Stimulated activated CD4-positive, alpha-beta T cell treated with anti-CD3 and anti-CD28 coated beads, Interleukin-1b, Interleukin-23, amount 100 ng/mL, for 1 hour (primary cell): ENCODE measurements at places on chromosomes 12 and 14.

GRCh38 chr12:10855807-10856206 lies 6.5 kb upstream of the PRR4 start:
- DNase-seq = no peak

- no peak for DNase-seq
Measured at GRCh38 chr12:4566474-4566873, 4.5 kb downstream of the DYRK4 start.

DNA sequence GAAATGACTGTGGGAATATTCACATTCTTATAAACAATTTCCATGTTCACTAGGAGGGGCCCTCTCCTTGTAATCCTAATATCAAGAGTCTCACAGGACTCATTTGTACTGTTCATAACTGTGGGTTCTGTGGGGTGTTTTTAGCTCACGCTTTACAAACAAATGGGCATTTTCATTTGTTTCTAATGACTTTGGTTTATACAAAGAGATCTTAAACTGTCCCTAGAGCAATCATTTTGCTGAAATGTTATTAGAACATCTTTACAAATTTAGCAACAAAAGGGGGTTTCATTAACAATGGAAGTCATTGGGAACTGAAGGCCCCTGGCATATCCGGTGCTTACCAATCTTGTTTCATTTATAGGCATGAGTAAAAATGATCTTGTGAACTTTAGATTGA lies 370.5 kb downstream of the TRHDE start:
- DNase-seq = no peak

DNA sequence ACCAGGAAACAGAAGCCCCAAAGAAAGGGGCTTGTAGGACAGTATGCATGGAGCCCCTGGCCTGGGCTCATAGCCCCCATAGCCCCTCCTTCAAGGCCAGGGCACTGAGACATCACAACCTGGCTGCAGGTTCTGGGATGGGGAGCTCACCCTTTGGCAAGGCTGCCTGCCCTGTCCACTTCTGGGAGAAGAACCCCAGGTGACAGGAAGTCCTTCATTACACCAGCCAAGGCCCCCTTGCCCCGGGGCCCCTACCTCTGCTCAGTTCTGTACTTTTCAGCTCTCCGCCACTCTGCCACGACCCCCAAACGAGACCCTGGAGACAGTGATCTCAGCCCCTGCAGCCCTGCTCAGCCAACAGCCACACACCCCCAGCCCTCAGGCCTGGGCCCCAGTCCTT lies 223.2 kb upstream of the RTL1 start:
- no peak for DNase-seq

- no peak for DNase-seq
Measured at GRCh38 chr12:21300632-21301031, 34.1 kb downstream of the SLCO1A2 start.

- no peak for DNase-seq
Measured at GRCh38 chr14:41608681-41609390, 2.2 kb downstream of the LRFN5 start.

DNA sequence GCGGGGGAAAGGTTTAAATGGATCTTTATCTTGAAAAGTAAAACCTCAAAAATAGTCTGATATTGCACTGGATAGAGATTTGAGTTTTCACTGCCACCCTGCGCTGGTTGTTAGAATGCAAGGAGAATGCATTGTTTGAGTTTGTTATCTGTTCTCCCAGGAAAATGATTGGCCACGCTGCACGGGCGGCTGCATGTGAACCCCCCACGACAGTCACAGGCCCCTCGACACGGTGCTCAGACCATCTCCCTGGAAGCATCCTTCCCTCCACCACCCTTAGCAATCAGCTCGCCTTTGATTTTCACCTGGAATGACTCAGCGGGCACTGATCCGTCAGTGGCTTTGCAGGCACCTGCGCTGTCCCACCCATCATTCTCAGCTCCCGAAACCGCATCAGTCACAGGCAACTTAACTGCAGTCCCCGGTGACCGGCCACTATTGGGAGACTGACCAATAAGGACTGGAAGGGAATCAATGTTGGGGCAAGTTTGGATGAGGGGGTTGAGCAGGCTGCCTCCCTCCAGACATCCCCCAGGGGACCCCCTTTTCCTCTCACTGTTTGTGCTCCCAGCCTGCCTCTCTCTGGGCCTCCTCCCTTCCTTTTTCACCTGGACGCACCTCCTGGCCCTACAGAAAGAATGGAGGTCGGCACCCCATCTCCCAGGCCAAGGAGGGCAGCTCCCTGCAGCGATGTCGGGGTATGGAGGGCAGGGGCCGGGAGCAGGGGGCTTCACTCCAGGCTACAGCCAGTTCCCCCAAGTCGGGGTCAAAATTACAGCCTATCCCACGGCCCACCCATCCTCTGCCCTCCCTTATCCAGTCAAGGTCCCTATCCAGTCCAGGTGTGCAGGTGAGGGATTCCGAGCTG lies 28.5 kb upstream of the C14orf180 start:
- DNase-seq = no peak

GRCh38 chr12:91952916-91953315 lies 192.7 kb downstream of the BTG1 start:
- no peak for DNase-seq

DNA sequence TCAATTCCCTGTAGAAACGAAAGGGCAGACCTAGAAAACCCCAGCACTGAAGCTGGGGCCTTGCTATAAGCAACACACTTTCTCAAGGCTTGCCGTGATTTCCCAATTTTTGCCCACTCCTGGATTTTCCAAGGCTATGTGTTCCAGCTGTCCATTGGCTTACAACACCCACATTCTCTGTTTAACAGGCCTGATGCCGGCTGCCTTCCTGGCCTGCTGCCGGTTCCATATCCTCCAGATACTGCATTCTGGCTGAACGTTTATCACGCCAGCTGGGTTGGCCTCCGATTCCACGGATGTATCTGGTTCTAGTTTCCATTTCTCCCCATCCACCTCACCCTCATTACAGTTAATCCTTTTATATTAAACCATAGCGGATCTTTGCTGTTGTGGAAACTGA lies 2.0 kb upstream of the PCNX1 start:
- DNase-seq = no peak

- DNase-seq = no peak
Measured at GRCh38 chr12:93050026-93050747, 121.1 kb upstream of the EEA1 start.

- no peak for DNase-seq
Measured at GRCh38 chr12:79955561-79955960, 20.7 kb upstream of the PPP1R12A start.

DNA sequence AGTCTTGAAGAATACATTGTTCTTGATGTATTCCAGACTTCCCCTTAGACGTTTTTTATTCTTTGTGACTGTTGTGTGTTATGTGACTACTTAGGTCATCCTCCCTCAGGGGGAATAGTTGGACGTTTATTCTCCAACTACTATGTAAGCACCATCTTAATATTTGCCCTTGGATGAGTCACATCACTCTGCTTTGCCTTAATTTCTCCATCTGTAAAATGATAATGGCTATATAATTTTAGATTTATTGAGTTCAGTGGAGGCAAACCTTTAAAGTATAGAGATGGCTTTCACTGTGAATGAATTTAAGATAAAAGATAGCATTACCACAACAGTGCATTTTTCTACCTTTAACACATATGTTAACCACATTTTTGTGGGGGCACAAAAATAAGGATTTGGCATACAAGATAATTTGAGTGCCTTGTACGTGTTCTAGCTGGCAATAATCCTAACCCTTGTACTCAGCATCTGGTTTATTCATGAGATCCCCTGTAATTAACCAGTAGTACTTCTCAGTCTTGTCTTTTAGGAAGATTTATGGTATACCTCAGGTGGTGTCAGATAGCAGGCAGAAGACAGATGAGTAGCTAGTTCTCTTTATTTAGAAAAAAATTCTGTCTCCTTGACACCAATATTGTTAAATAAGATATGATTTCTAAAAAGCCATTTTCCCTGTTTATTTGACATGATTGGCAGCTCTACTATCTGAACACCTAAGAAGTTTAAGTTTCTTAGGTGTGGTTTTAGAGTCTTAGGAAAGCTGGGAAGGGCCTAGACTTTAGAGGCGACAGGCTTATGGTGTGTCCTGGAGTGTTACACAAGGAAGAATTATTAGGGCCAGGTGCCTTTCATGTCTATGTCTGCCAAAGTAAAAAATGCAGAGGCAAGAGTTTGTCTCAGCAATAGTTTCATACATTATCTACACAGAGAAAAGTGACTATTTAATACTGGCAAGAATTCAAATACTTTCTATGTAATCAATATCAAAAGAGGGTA lies 152.3 kb downstream of the RAD51B start:
- DNase-seq = no peak

DNA sequence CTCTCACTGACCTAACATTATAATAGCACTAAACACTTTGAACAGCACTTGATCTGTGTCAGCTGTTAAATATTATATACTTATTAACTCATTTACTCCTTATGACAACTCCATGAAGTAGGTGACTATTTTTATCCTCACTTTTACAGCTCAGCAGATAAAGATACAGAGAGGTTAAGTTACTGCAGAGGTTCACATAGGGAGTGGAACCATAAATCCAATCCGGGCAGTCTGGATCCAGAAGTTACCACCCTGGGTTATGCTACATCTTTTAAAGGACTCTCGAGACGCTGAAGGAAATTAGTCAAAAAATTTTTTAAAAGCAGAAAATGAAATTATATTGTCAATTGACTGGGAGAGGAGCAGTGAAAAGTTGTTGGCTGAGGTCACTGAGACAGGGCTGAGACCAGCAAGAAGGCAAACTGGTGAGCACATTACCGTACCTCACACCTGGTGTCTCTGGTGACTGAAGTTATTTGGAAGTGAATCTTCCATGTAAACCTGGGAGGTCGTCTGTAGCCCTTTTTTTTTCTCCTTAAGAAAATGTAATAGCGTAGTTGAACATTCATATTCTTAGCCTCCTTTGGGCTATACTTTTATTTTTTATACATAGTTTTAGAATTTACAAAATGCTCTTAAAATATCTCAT lies 1.2 kb upstream of the RIMKLB start:
- DNase-seq = no peak

DNA sequence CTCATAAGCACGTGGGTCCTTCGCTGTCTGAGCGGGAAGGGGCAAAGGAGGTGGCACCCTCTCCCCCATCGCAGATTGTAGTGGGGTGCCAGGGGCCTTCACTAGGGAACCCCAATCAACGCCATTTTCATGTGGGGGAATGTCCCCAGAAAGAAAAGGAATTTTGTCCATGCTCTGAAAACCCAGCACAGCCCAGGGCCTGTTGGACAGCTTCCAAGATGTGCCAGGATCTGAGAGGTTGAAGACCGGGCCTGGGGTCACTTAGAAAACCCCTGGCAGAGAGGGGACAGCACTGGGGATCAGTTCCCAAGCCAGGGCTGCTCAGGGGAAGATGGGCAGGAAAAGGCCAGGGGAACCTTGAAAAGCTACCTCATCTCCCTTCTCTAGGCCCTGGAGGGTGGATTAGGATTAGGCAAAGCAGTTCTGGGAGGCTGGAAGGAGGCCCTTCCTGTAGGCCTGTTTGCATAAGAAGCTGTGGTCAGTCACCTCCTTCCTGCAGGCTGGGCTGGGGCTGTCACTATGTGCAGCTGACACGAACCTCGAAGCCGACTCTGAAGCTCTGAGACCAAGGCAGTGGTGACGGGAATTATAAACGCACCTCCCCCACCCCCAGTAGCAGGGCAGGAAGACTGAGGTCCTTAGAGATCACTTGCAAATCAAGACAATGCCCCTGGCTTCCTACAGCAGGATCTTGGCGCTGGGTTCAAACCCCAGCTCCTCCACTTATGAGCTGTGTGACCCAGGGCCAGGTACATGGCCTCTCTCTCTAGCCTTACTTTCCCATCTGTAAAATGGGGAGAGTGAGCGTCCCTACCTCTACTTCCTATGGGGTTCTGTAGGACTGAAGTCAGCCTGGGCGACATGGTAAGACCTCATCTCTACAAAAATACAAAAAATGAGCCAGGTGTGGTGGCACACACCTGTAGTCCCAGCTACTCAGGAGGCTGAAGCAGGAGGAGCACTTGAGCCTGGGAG lies 29.0 kb downstream of the TESC start:
- no peak for DNase-seq

GRCh38 chr12:117967512-117967911 lies 1.3 kb downstream of the KSR2 start:
- no peak for DNase-seq

DNA sequence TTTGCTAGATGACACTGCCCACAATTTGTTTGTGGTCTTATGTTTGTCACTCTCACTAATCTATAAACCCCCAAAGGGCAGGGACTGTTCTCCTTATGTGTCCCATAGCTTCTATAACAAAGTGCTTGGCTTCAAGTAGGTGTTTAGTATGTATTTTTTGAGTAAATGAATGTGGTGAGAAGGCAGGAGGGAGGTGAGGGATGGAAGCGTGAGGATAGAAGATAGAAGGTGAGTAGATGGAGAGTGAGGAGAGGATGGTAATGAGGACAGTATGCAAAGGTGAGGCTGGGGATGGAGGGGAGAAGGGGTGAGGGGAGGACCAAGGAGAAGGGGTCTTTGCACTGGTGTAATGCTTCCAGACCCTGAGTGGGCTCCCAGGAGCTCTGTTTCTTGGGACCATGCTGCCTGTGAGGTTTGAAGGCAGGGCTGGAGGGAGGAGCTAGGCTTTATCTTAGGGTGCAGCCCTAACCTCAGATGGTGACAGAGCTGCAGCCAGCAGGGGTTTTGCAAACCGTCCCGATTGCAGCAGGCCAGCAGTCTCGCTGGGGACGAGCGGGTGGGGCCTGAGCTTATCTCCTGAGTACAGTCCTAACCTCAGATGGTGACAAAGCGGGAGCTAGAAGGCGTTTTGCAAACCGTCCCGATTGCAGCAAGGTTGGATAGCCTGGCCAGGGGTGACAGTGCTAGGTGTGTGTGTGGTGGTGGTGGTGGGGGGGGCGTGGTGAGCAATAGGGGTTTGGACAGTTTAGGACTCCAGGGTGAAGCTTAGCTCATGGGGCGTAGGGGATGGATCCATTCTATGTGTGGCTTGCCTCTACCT lies 6.5 kb downstream of the CEBPE start:
- DNase-seq = no peak

DNA sequence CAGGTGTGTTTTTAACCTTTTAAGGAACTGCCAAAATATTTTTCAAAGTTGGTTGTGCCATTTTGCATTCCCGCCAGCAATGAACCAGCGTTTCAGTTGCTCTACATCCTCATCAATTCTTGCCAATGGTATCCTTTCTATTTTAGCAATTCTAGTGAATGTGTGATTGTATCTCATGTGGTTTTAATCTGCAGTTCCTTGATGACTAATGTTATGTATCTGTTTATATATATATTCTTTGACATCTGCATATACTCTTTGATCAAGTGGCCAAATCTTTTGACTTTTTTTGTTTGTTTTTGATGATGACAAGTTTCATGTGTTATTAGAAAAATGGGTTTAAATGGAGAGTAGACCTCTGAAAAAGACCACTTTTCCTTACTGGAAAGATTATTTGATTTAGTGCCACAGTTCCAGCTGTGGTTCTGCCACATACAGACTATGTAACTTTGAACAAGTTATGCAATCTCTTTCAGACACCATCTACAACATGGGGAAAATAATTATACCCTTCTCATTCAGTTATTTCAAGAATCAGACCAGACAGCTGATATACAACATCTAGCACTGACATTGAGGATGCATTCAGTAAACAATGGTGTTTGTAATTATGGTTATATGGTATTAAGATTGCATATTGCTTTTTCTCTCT lies 146.3 kb upstream of the CNOT2 start:
- DNase-seq = no peak

GRCh38 chr12:121030576-121031212 lies 8.4 kb downstream of the OASL start:
- no peak for DNase-seq

GRCh38 chr14:87097015-87097414 lies 896.0 kb downstream of the GALC start:
- DNase-seq = no peak
